Skeletal muscle cell (primary cell): ENCODE measurements at places on chromosomes 16 and 17.

DNA sequence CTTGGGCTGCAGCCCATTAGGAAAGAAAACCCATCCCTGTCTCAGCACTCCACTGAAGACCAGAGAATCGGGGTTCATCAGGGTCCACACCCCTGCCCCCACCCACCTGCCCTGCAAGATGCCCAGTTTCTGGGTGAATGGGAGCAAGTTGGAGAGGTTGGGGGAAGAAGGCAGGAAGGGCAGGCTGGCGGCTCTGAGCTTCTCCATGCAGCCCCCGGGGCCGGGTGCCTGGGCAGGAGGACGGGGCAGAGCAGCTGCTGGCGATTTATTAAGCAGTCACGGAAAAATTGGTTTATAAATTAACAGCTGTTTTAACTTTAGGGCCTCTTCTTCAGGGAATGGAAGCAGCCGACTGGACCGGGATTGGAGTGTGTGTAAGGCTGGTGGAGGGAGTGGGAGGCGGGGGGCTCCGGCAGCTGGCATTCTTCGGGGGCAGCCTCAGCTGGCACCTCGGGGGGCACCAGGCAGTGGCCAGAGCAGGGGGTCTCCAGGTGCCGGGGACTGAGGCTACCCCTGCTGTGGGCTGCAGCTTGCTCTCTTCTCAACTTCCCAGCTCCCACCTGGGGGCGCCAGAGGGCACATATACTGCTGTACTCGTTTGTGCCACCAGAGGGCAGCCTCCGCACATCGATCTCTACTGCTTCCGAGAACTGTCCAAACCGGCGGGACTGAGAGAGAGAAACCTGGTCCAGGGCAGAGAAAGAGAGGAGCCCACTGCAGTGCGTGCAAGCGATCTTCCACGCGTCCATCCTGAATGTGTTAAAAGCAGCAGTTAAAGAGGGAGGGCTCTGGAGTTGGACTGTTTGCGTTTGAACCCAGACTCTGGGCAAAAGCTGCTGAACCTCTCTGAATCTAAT, 5.0 kb upstream of the PPP1R1B start:
- peak; percentile 13 for DNase-seq

- DNase-seq, result peak; percentile 99
Measured at GRCh38 chr17:42519546-42520491, 16.2 kb upstream of the NAGLU start.

DNA sequence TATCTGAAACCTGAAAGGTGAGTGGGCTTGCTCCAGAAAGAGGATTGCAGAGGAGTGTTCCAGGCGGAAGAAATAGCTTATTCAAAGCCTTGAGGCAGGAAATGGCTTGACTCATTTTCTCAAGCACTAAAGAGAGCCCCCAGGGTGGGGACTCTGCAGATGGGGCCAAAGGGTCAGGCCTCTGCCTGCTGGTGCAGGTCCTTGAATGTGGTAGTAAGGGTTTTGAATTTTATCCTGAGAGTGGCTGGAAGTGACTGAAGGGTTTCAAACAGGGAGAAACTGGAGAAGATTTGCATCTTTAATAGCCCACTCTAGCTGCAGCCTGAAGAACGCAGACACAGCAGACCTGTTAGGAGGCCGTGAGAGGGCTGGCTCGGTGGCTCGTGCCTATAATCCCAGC, 144.4 kb downstream of the CCT6B start:
- no peak for DNase-seq

GRCh38 chr16:8655184-8655717, 19.2 kb upstream of the ABAT start:
- DNase-seq, result no peak

DNA sequence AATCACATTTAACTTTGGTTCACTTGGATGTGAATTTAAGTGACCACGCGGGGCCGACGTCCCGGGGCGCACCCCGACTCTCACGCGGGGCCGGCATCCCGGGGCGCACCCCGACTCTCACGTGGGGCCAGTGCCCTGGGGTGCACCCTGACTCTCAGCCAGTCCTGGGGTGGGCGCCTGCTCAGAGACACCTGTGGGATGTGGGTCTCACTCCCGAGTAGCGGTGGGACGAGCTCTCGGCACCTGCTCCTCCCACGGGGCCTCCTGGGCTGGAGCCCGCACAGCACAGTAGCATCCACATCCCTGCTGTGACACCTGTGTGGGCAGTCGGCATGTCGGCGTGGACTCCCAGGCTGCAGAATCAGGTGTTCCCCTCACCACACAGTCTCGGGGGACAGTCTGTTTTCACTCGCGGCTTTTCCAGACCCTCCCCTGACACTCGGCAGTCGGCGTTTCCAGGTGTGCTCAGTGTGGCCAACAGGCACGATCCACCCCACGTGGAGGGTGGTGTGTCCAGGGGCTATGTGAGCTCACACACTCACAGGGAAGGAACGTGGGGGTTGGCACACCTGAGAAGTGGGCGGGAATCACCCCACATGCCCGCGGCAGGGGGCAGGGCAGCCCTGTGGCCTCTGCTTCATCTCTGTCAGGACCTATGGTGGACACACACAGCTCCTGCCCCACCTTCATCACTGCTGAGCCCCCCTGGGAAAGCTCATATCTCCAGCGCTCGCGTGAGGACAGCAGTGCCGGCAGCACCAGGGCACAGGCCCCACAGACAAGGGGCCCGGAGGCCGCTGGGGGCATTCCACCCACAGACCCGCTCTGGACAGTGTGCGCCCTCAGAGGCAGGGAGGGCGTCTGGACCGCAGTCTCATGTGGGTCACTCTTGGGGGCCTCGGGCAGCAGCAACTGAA, 51.8 kb downstream of the LMF1 start:
- DNase-seq, result no peak

- DNase-seq, result no peak
Measured at GRCh38 chr16:17293813-17294558, 176.8 kb downstream of the XYLT1 start.

- DNase-seq, result no peak
Measured at GRCh38 chr16:12459391-12460063, 344.2 kb downstream of the CPPED1 start.

- DNase-seq, result no peak
Measured at GRCh38 chr17:28366605-28367004, 1.6 kb upstream of the SEBOX start.

DNA sequence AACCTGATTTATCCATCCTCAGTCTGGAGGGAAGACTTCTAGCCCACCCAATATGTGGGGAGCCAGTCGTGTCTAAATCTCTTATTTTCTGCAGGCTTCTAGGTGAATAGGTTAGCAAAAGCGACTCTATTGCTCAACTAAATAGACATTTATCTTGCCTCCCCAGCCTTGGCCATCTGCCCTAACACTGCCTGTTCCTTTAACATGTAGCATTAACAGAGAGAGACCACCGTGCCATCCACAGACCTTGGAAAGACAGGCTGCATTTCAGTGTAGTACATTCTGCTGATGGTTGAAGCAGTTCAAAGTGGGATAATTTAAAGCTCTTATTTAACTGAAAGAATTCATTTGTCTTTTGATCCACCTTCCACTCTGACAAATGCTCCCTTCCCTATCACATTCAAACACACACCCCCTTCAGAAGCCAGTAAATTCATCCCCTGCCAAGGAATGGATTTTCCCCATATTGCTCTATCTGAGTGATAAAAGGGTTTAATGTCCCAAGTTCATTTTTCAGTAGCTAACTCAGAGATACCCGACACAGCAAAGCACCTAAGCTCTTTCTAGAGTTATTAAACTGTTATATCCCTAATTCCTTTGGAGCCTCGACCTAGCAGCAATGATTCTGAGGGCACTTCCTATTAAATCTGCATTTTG, 58.1 kb upstream of the COX10 start:
- no peak for DNase-seq

GRCh38 chr17:78687944-78688343, 94.1 kb downstream of the CYTH1 start:
- DNase-seq, result no peak

- DNase-seq, result no peak
Measured at GRCh38 chr16:74465851-74466685, 44.8 kb upstream of the CLEC18B start.

- peak; percentile 48 for DNase-seq
Measured at GRCh38 chr17:7477392-7478275, 1.8 kb downstream of the ZBTB4 start.

DNA sequence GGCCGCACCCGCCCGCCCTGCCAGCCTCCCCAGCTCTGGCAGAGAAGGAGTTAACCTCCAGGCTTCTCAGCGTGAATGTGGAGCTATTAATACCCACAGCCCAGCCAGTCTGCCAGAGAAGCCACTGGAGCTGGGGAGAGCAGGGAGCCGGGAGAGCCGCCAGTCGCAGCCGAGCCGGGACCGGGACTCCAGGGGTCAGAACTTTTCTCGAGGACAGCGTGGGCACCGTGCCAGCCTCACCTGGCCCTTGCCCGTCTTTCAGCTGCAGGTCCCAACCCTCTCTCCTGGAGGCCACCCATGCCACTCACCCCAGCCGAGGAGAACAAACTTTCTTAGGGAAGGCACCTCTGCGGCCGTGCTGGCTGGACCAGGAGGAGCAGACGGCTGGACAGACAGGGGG, 33.8 kb upstream of the SBK1 start:
- no peak for DNase-seq

DNA sequence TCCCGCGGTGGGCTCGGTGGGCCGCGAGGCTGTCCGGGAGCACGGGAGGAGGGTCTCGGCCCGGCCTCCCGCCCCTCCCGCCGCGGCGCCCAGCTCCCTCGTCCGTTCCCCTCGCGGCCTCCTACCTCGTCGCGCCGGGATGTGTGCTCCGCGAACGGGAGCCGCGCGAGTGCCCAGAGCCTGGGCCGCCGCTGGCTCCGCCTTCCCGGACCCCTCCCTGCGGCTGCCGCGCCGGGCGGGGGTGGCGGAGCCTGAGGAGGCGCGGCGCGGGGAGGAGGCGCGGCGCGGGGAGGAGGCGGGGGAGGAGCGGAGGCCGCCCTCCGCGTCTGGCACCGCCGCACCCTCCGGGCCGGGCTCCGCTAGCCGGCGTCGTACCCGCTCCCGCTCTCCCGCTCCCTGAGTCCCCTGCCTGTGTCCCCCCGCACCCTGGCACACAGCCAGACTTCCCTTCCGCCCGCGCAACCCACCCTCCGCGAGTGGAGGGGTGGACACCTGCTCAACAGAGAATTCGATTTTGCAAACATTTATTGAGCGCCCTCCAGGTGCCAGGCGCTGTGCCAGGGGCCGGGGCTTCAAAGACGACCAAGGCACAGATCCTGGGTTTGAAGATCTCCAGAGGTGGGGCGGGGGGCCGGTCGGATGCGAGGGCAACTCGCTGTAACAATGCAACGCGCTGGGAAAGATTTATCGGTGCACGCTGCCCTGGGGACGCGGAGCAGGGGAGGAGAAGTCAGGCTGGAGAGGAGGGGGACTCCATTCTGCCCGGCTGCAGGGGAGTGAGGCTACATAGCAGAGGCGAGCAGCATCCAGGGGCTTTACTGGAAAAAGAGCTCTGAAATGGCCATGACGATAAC, at the start of gene MPP3:
TSS of gene MPP3 (minus strand) at position 171 of the 854 bp plus-strand sequence. CDS start 1,240 bp downstream, outside the sequence.
- peak; percentile 16 for DNase-seq

- DNase-seq, result no peak
Measured at GRCh38 chr16:53757971-53758609, 54.1 kb downstream of the FTO start.

DNA sequence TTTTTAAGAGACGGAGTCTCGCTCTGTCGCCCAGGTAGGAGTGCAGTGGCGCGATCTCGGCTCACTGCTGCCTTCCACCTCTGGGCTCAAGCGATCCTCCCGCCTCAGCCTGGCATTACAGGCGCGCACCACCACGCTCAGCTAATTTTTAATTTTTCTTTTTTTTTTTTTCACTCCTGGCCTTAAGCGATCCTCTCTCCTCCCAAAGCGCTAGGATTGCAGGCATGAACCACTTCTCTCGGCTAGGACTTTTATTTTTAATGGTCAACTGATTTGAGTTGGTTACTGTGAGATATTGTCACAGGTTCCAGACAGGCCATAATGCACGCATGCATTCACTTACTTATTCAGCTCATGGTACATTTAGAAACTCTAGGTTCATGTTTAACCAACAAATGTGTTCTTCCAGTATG, 888 bp downstream of the PIGW start:
- DNase-seq, result no peak

GRCh38 chr17:80546267-80546666, 1.6 kb downstream of the RPTOR start:
- no peak for DNase-seq

DNA sequence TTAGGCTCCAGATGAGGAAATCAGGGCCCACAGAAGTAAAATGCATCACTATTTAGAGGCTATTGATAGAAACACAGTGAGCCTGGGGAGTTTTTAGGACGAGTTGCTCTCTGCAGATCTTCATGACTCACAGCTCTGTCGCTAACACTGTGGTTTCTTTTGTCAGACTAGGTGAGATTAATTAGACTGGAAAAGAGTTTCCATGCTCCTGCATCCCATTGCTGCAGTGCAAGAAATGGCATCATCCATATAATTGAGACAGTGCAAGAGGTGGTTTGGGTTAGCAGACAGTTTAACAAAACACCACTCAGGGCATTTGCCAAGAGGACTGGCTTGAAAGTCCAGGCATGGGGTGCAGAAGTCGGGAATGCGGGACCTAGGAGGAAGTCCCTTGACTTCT, 198.8 kb upstream of the CACNG5 start:
- DNase-seq, result peak; percentile 43
